Cerebellar cortex (tissue), 1 donor: ENCODE measurements at places on chromosomes 3 and 15.

- DNase-seq: no peak
Measured at GRCh38 chr15:100879061-100879463, 569 bp upstream of the ALDH1A3 start.

GRCh38 chr3:29143151-29143550, 137.7 kb upstream of the RBMS3 start:
- DNase-seq: no peak

DNA sequence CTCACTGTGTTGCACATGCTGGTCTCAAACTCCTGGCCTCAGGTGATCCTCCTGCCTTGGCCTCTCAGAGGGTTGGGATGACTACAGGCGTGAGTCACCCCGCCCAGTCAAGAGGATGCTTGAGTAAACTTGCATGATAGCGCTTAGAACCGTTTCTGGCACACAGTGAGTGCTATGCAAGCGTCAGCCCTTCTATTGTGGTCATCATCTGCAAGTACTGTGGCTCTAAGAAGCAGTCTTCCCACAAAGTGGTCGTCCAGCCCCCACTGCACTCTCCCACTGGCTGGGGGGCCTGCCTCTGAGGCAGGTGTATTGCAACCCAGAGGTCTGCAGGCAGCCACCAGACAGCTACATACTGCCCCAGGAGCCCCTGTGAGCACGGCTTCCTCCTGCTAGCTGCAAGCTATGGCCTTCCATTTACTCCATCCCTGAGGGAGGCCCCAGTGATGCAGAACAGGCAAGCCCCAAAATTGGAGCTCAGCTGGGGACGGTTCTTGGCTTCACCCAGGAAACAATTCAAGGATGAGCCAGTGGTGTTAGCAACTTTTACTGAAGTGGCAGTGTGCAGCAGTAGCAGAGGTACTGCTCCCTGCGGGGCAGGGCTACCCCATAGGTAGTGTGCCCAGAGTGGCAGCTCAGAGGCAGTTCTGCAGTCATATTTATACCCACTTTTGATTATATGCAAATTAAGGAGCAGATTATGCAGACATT, 95.4 kb downstream of the LSM3 start:
- no peak for DNase-seq

DNA sequence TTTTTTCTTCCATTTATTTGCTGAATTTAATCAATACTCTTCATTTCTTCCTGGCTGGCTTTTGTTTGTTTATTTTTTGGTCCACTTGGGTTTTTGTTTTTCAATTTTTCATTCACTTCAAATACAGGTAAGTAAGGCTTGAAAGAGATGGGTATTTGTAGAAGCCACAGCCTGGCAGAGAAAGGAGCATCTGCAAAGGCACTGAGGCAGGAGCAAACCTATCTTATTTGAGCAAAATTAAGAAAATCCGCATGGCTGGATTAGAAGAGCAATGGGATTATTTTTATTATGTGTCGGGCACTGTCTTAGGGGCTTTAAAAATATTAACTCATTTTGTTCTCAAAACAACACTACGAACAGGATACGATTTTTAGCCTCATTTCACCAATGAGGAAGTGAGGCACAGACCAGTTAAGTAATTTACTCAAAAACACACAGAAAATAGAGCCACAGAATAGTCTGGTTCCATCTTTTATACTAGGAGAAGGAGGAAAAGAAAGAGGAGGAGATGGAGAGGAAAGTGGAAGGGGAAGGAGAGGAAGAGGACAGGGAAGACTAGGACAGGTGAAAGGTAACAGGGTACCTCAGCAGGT, 35.1 kb upstream of the CCDC80 start:
- DNase-seq: no peak

DNA sequence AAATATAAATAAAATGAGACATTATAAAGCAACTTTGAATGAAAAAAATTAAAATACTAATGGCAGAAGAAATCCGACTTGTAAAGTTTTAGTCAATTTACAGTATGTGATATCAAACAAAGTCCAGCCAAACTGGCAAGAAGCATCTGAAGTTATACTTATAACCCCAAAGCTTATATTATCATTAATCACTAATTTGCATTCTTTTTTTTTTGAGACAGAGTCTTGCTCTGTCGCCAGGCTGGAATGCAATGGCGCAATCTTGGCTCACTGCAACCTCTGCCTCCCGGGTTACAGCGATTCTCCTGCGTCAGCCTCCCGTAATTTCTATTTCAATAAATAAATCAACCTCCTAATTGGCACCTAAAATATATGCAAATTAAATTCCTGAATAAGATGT, 80.1 kb downstream of the AQR start:
- no peak for DNase-seq

GRCh38 chr15:27175472-27176153, 204.6 kb downstream of the GABRG3 start:
- DNase-seq: no peak
